AG08395 (cell line): ENCODE measurements at places on chromosomes 5 and 9.

GRCh38 chr9:27337833-27338526, 41.0 kb upstream of the EQTN start:
- no peak for DNase-seq

DNA sequence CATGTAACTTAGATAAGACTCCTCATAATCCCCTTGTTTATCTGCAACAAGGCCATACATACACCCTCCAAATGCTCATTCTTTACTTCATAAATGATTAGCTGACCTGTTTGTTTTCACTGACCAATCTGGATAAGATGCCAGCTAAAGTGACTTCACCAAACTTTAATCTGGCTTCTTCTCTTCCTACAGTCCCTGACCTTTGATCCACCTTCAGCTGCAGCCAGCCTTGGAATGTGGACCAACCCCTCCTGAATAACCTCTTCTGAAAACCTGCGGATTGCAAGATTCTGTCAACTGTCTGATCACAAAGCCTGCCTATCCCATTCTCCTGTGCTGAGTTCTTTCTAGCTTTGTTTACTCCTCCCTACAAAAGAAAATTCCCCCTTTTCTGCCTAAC, 476.8 kb downstream of the LRRC70 start:
- no peak for DNase-seq

DNA sequence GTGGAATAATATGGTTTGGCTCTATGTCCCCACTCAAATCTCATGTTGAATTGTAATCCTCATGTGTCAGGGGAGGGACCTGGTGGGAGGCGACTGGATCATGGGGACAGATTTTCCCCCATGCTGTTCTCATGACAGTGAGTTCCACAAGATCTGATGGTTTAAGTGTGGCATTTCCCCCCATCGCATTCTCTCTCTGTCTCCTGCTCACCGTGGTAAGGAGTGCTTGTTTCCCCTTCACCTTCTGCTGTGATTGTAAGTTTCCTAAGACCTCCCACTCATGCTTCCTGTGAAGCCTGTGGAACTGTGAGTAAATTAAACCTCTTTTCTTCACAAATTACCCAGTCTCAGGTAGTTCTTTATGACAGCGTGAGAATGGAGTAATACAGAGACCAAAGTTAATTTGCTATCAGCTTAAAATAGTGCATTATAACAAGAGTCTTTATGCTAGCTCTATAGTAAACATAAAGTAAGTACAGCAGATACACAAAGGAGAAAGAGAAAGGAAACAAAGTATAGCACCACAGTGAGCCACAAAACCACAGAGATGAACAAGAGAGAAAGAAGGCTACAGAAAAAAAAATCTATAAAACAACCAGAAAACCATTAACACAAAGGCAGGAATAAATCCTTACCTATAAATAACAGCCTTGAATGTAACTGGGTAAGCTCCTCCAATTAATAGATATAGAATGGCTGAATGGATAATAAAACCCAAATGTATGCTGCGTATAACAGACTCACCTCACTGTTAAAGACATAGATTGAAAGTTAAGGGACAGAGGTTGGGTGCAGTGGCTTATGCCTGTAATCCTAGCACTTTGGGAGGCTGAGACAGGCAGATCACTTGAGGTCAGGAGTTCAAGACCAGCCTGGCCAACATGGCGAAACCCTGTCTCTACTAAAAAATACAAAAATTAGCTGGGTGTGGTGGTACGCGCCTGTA, 39.7 kb downstream of the RAPGEF6 start:
- DNase-seq: no peak

- DNase-seq: peak; percentile 38
These were observed 44.1 kb upstream of the CEMIP2 start for GRCh38 chr9:71812385-71812784.

DNA sequence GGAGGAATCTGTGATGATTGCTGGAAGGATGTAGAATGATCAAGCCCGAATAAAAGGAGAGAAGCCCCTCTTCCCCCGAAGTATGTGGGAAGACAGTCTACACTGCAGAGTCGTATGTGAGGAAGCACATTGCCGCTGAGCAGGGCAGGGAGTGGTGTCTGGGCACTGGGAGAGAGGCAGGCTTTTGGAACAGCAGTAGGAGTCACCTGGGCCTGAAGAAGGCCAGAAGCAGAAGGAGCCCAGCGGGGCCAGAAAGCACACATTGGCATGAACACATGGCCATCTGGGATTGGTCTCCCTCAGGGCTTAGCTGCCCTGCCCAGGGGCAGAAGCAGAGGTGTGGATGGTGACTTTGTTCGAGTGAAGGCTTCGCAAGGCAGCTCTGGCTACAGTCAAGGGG, 162.8 kb downstream of the ERCC6L2 start:
- no peak for DNase-seq

GRCh38 chr9:71147368-71147767, 25.9 kb upstream of the TRPM3 start:
- no peak for DNase-seq

DNA sequence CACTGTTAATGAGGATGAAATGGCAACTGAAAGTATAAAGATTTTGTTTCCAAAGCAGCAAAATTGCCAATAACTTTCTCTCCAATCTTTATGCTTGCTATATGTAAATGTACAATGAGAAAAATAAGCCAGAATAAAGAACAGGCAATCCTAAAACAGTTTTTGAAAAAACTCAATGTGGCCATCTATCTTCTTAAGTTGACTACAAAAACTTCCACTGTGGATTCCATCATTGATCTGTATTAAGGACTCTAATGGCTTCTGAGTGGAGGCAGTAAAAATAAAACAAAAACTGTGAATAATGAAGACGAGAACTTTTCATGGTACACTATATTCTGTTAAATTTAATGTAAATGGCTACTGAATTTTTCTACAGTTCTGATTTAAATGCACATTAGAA, 382.9 kb downstream of the TMEM232 start:
- DNase-seq: no peak

DNA sequence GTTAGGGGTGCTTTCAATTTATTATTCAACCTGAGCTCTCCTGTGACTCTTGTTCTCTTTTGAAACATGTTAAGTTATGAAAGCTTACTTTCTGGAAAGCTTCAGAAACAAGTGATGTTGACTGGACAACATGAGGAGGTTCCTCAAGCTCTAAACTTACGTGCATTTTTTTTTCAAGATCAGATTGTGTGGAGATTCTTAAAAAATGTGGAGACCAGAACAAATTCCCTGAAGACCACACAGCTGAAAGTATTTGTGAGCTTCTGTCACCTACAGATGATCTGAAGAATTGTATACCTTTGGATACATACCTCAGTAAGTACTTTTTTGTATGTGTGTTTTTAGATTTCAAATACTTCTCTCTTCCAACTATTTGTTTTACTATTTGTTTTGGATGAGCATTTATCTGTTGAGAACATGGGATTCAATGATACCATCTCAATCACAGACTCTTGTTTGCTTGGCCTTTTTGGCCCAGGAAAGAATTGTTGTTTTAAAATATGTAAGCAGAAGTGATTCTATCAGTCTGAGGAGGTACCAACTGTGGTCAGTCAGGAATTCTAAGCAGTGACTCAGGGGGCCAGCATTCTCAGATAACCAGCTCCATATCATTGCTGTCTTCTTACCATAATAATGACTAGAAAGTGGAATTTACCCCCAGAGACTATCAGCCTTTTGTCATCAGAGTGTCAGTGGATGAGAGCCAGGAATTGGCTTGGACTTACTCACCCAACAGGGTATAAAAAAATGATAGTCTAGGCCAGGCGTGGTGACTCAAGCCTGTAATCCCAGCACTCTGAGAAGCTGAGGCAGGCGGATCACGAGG, 34.4 kb upstream of the GLIPR2 start:
- DNase-seq: peak; percentile 88

DNA sequence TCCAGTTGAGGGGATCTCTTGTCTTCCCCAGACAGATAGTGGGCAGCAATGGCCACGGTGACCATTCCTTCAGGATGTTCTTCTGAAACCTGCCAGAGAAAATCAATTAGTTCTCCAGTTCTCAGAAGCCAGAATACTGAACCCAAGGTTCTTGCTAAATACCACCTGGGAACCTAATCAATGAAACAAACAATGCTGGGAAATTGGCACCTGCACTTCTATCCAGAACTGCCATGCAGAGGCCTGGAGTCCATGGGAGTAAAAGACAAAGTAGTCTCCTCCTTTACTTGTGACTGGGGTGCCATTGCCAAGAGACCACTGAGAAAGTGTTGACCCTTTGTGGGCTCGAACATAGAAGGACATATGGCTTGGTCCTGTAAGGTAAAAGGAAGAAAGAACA, 45.7 kb downstream of the ERMP1 start:
- DNase-seq: no peak

- no peak for DNase-seq
These were observed 54.6 kb upstream of the CLINT1 start for GRCh38 chr5:157913575-157913974.

- no peak for DNase-seq
These were observed 1.2 kb upstream of the NSD1 start for GRCh38 chr5:177132136-177133095.

DNA sequence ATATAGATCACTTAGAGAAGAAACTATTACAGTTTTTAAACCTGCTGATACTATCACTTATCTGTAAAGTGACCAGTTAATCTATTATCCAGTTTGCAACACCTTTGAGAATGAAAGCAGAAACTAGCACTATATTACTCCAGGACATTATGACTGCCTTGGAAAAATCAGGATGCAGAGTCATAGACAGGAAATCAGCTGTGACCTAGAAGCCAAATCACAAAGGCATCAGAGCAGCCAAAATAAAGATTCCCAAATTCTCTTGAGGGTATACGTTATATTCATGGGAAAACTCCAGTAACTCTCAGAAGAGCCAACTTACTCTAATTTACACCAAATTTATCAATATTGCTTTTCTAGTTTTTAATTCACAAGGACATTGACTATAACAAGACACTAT, 49.9 kb downstream of the CDO1 start:
- DNase-seq: no peak

GRCh38 chr5:154740483-154740882, 14.7 kb upstream of the LARP1 start:
- peak; percentile 56 for DNase-seq

- DNase-seq: no peak
These were observed 58.6 kb upstream of the ZSWIM6 start for GRCh38 chr5:61273279-61273975.

GRCh38 chr5:60551829-60552228, 148.1 kb downstream of the DEPDC1B start:
- DNase-seq: no peak

- no peak for DNase-seq
These were observed 5.4 kb upstream of the SLC25A51 start for GRCh38 chr9:37909326-37909725.

- no peak for DNase-seq
These were observed 7.7 kb upstream of the ADRA1B start for GRCh38 chr5:159908591-159908940.

DNA sequence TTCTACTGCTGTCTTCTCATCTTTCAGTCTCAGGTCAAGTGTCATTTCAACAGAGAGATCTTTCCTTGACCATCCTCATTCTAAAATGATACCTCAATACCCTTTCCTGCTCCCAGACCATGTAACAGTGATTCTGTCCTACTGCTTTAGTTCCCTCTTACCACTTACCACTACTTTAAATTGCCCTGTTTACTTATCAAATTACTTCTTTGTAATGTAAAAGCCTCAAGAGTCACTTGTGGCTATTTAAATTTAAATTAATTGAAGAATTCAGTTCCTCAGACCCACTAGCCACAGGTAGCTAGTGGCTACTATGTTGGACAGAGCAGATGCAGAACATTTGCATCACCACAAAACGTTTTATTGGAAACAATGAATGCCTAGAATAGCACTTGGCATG, 217.3 kb downstream of the ADAMTS6 start:
- DNase-seq: no peak

- no peak for DNase-seq
These were observed 56.7 kb upstream of the CXCL14 start for GRCh38 chr5:135635451-135635850.

DNA sequence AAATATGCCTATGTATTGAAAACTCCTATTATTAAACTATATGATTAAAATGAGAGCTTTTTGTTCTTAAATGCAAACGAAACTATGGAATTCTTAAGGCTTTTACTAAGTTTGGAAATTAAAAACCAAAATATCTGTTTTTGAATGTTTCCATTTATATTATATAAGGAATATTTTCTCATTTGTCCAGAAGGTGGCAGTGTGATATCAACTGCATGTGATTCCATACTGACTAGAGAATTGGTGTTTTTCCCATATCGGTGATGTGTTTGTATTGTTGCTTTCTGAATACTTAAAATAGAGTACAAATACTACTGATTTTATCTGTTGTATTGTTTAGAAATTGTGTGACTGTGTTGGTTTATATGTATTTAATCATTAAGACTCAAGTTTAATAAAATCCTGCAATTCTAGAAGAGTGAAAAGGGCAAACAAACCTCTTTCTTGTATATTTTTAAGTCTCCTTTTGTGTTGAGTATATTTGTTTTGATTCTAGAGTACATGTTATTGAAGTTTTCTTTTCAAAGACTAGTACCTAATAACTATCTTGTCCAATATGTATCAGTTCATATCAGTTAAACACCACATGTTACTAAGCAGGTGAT, 320.8 kb downstream of the CCDC171 start:
- DNase-seq: peak; percentile 35

DNA sequence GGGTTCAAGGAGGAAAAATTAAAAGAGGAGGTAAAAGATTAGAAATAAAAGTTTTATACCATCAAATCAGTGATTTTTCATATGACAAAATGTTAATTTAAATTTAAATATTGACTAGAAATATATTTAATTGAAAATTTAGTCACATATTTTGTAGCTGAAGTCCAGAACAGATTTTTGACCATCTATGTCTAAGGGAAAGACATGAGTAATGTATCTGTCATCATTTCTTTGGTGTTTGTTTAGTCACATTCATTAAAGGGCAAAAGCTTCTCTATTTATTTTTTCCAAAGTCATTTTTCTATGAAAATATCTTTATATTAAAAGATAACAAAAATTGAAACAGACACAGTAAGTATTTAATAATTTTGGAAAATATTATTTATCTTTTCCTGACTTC, 252.0 kb upstream of the ISL1 start:
- no peak for DNase-seq

DNA sequence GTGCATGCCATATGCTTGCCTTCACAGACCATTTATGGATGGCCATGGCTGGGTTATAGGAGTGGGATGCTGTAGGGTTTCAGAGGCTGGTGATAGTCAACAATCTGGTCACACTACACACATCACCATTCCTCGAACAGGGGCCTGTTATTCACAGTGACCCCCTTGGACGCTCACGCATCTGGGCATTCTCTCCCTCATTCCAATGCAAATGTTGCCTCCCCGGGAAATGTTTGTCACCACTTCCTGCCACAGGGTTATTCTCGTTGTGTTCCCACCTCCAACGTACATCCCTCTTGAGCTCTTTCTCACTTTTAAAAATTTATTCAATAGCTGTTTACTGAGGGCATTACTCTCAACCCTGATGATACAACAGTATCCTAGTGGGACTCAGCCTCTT, 135.4 kb downstream of the SCAMP1 start:
- DNase-seq: no peak
